Smooth muscle cell of the coronary artery (primary cell): ENCODE measurements at places on chromosomes 4 and X. TPM values are rescaled to one million over a fixed set of nuclear protein-coding genes. Genes with fewer than 3 reads are reported as not detected.

Gene CCNA2
- total RNA-seq, result 0.82 and 14.1 TPM in 2 replicates

Gene PPP4R3C
- not detected in 2 replicates for total RNA-seq

Gene ARSJ
- total RNA-seq, result 12.3 and 22.5 TPM in 2 replicates

Gene TMEM31
- total RNA-seq, result not detected in 2 replicates

Gene IQCM
- not detected in 2 replicates for total RNA-seq

Gene CCSER1
- 0.23 TPM in 1 of 2 replicates, not detected in the other for total RNA-seq

Gene CT47B1
- not detected in 2 replicates for total RNA-seq

Gene ATOH1
- not detected in 2 replicates for total RNA-seq

Gene STOX2
- 0.82 and 1.1 TPM in 2 replicates for total RNA-seq

Gene CLGN
- total RNA-seq, result 1.8 TPM in 1 of 2 replicates, not detected in the other

Gene USP17L25
- not detected in 2 replicates for total RNA-seq

Gene NAA11
- total RNA-seq, result not detected in 2 replicates

Gene RASSF6
- total RNA-seq, result not detected in 2 replicates

Gene FBXO8
- 23.9 and 47.9 TPM in 2 replicates for total RNA-seq

Gene CTAG2
- total RNA-seq, result not detected in 2 replicates

Gene GAGE12F
- total RNA-seq, result not detected in 2 replicates

Gene KIF4A
- total RNA-seq, result 0.59 and 5.2 TPM in 2 replicates

Gene L1CAM
- total RNA-seq, result 0.08 and 0.23 TPM in 2 replicates

Gene NKX3-2
- total RNA-seq, result 0.15 TPM in 1 of 2 replicates, not detected in the other

Gene NLGN3
- 0.08 and 0.35 TPM in 2 replicates for total RNA-seq

Gene MAB21L2
- 1.1 and 2.2 TPM in 2 replicates for total RNA-seq

Gene GLRA3
- total RNA-seq, result not detected in 2 replicates

Gene PNMA6F
- not detected in 2 replicates for total RNA-seq

Gene SUPT20HL1
- under 0.01 TPM in 1 of 2 replicates, not detected in the other for total RNA-seq

Gene TEX13C
- not detected in 2 replicates for total RNA-seq

Gene ANAPC10
- total RNA-seq, result 15.7 and 16.3 TPM in 2 replicates

Gene SYTL5
- 0.35 and 0.60 TPM in 2 replicates for total RNA-seq

Gene CORIN
- total RNA-seq, result 0.08 and 0.12 TPM in 2 replicates

Gene TMPRSS11F
- not detected in 2 replicates for total RNA-seq

Gene DACH2
- total RNA-seq, result not detected in 2 replicates

Gene XK
- total RNA-seq, result 0.15 TPM in 1 of 2 replicates, not detected in the other

Gene P2RY4
- under 0.01 TPM in 1 of 2 replicates, not detected in the other for total RNA-seq

Gene BEND4
- not detected in 2 replicates for total RNA-seq

Gene DCAF16
- total RNA-seq, result 11.7 and 16.3 TPM in 2 replicates
